ENCODE measurements at places on chromosomes 2 and 18.

- H3K36me3 ChIP-seq: no peaks in the 10 kb centered on the region
- H3K27ac ChIP-seq: no peak overlapping the region
- no peak for DNase-seq
- no peaks in the 10 kb centered on the region for H3K4me1 ChIP-seq
- no peak overlapping the region for H3K4me3 ChIP-seq
Measured at GRCh38 chr2:141522702-141523101, 608.1 kb downstream of the LRP1B start.

GRCh38 chr2:179272406-179273192, 8.0 kb upstream of the SESTD1 start:
- DNase-seq: no peak
- no peak overlapping the region for H3K4me3 ChIP-seq
- peaks cover 5% of the 10 kb centered on the region for H3K27me3 ChIP-seq

GRCh38 chr2:172285010-172285621, 142.3 kb upstream of the ITGA6 start:
- no peak overlapping the region for H3K4me3 ChIP-seq
- DNase-seq: no peak
- no peaks in the 10 kb centered on the region for H3K27me3 ChIP-seq
- H3K4me1 ChIP-seq: peaks cover 6% of the 10 kb centered on the region
- H3K27ac ChIP-seq: no peak overlapping the region

- H3K4me3 ChIP-seq: no peak overlapping the region
- peaks cover 14% of the 10 kb centered on the region for H3K4me1 ChIP-seq
- peaks cover 16% of the 10 kb centered on the region for H3K36me3 ChIP-seq
- DNase-seq: no peak
Measured at GRCh38 chr18:54360406-54360805, 2.7 kb downstream of the C18orf54 start.

- DNase-seq: no peak
- peak overlapping the region; percentile 83 for H3K27ac ChIP-seq
- peaks cover 3% of the 10 kb centered on the region for H3K36me3 ChIP-seq
- H3K4me1 ChIP-seq: peaks cover 25% of the 10 kb centered on the region
- H3K27me3 ChIP-seq: no peaks in the 10 kb centered on the region
Measured at GRCh38 chr2:160474319-160474645, 19.3 kb downstream of the RBMS1 start.

GRCh38 chr18:51603551-51603950, 406.1 kb upstream of the MEX3C start:
- H3K36me3 ChIP-seq: no peaks in the 10 kb centered on the region
- no peak overlapping the region for H3K4me3 ChIP-seq
- H3K27me3 ChIP-seq: peaks cover 6% of the 10 kb centered on the region
- no peak overlapping the region for H3K27ac ChIP-seq
- H3K4me1 ChIP-seq: no peaks in the 10 kb centered on the region
- no peak for DNase-seq

DNA sequence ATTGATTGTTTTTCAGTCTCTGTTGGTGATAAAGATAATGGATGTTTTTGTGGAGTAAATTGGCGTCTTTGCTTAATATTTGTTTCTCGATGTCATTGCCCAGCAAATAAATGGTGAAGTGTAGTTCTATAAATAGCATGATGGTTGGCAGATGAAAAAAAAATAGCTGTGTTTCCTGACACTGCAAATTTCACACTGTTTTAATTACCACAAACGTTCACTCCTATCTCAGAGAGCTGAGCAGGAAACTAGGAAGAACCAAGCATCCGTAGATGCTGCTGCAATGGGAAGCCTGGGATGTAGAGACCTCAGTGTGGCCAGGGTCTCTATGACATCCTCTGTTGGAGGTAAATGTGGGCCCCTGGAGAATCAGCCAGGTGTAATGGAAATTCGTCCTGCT, 183.2 kb downstream of the CYRIA start:
- H3K4me3 ChIP-seq: no peak overlapping the region
- DNase-seq: no peak
- no peak overlapping the region for H3K27ac ChIP-seq
- no peaks in the 10 kb centered on the region for H3K4me1 ChIP-seq
- peaks cover 5% of the 10 kb centered on the region for H3K27me3 ChIP-seq

- peaks cover 72% of the 10 kb centered on the region for H3K27me3 ChIP-seq
- H3K27ac ChIP-seq: no peak overlapping the region
- no peak overlapping the region for H3K4me3 ChIP-seq
- no peak for DNase-seq
- peaks cover 3% of the 10 kb centered on the region for H3K36me3 ChIP-seq
Measured at GRCh38 chr2:55461679-55462078, 42.0 kb upstream of the CCDC88A start.

GRCh38 chr2:60679036-60679780, 76.9 kb upstream of the PAPOLG start:
- no peak overlapping the region for H3K4me3 ChIP-seq
- peaks cover 45% of the 10 kb centered on the region for H3K27me3 ChIP-seq
- no peaks in the 10 kb centered on the region for H3K36me3 ChIP-seq
- no peaks in the 10 kb centered on the region for H3K4me1 ChIP-seq

- H3K27ac ChIP-seq: peak overlapping the region; percentile 88
- no peak for DNase-seq
- no peaks in the 10 kb centered on the region for H3K27me3 ChIP-seq
- peaks cover 60% of the 10 kb centered on the region for H3K4me1 ChIP-seq
Measured at GRCh38 chr2:9417725-9418124, 5.6 kb downstream of the ITGB1BP1 start.

DNA sequence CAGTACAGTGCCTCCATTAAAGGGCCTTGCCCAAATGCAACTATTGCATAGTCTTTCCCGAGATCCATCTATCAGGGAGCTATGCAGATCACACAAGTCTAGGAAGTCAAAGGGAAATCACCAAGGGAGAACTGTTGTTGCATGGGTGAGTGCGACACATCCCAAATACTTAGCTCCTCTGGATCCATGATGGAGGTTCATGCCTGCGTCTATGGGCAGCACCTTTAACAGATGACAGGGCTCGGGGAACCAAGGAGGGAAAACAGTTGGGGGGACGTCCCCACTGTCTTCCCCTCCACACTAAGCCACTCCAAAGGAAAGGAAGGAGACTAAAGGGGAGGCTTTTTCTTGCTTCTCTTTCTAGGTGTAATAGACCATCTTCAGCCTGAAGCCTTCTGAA, 552.8 kb upstream of the PKDCC start:
- H3K27ac ChIP-seq: no peak overlapping the region
- no peak overlapping the region for H3K4me3 ChIP-seq
- no peak for DNase-seq

DNA sequence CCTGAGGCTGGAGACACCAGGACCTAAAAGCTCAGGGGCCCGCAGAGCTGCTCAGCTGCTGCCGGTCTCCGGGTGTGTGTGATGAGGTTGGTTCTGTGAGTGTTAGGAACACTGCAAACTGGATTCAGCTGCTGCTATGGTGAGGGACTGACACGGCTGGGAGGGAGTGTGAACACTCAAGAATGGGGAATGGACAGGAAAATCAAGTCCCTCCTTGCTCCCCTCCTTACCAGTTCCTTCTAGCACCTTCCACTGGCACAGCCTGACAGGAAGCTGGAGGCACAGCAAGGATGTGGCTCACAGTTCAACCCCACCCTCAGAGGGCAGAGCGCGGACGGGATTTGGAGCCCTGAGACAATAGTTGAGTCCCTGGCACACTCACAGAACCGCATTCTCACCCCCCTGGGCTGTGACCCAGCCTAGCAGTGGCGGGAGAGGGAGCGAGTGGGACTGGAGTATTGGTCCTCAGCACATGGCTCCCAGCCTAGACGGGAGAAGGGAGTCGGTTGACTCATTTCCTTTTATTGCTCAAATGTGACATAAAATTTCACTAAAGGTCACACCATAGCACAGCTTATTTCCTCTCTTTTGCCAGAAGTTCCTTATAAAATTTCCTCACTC, 42.5 kb downstream of the LRRC30 start:
- peaks cover 4% of the 10 kb centered on the region for H3K36me3 ChIP-seq
- H3K4me3 ChIP-seq: peak overlapping the region; percentile 22
- H3K4me1 ChIP-seq: no peaks in the 10 kb centered on the region
- no peak overlapping the region for H3K27ac ChIP-seq
- DNase-seq: no peak
- H3K27me3 ChIP-seq: no peaks in the 10 kb centered on the region

- peaks cover 3% of the 10 kb centered on the region for H3K4me1 ChIP-seq
- H3K27me3 ChIP-seq: no peaks in the 10 kb centered on the region
- no peak for DNase-seq
- H3K4me3 ChIP-seq: no peak overlapping the region
Measured at GRCh38 chr2:148896136-148896535, 21.1 kb downstream of the KIF5C start.

GRCh38 chr2:79513711-79514110, 860 bp downstream of the CTNNA2 start:
- H3K36me3 ChIP-seq: no peaks in the 10 kb centered on the region
- DNase-seq: no peak

- H3K27me3 ChIP-seq: peaks cover 11% of the 10 kb centered on the region
- H3K27ac ChIP-seq: no peak overlapping the region
- DNase-seq: no peak
- H3K4me1 ChIP-seq: no peaks in the 10 kb centered on the region
- no peak overlapping the region for H3K4me3 ChIP-seq
Measured at GRCh38 chr2:60852282-60852860, 29.0 kb upstream of the REL start.

GRCh38 chr2:239694487-239694886, 293.7 kb upstream of the HDAC4 start:
- no peaks in the 10 kb centered on the region for H3K4me1 ChIP-seq
- H3K27ac ChIP-seq: no peak overlapping the region
- peaks cover 4% of the 10 kb centered on the region for H3K36me3 ChIP-seq
- H3K27me3 ChIP-seq: peaks cover 7% of the 10 kb centered on the region
- H3K4me3 ChIP-seq: no peak overlapping the region
- no peak for DNase-seq

DNA sequence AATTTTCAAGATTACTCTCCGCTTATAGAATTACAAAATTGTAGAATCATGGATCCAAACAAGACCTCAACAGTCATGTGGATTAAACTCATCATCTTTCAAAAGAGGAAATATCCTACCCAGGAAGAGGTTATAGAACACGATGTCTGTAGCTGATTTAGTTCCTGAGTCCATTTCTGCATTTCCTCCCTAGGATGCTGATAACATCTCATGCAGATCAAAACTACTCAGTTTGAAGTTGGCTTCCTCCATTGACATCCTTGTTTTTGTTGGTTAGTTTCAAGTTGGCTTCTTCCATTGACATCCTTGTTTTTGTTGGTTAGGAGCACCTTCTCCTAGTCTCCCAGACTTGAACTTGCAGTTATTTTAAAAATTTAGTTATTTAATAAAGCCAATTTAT, 147.5 kb downstream of the PARD3B start:
- no peaks in the 10 kb centered on the region for H3K4me1 ChIP-seq
- no peak overlapping the region for H3K27ac ChIP-seq
- DNase-seq: no peak
- H3K27me3 ChIP-seq: no peaks in the 10 kb centered on the region
- H3K36me3 ChIP-seq: no peaks in the 10 kb centered on the region

DNA sequence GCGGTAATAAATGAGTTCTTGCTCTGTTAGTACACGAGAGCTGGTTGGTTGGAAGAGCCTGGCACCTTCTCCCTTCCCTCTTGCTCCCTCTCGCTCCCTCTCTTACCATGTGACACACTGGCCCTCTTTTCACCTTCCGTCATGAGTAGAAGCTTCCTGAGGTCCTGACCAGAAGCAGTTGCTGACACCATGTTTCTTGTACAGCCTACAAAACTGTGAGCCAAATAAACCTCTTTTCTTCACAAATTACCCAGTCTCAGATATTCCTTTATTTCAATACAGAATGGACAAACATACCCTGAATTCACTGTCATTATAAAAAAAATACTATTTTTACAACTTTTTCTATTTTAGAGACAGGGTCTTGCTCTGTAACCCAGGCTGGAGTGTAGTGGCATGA, 40.7 kb downstream of the EMILIN2 start:
- H3K36me3 ChIP-seq: peaks cover 12% of the 10 kb centered on the region
- no peak for DNase-seq
- no peak overlapping the region for H3K4me3 ChIP-seq
- H3K4me1 ChIP-seq: peaks cover 34% of the 10 kb centered on the region

DNA sequence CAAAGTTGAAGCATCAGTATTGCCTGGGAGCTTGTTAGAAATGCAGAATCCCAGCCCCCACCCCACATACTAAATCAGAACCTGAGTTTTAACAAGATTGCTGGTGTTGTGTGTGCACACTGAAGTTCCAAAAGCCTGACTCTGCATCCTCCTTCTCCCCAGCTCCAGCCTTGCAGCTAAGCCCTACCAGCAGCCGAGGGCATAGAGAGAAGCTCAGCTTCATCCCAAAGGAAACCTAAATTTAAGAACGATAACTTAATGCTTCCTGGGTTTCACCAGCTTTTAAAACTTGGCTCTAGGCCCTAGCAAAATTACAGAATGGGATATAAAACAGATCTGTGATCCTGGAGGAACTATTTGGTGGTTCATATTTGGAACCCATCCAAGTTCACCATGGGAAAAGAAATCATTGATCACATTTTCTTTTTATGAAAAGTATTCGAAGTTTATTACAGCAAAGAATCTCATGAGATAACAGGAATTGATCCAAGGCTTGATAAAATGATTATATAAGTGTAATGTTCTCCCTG, 11.1 kb downstream of the SMYD1 start:
- H3K36me3 ChIP-seq: no peaks in the 10 kb centered on the region
- H3K4me3 ChIP-seq: no peak overlapping the region
- no peaks in the 10 kb centered on the region for H3K4me1 ChIP-seq
- no peak for DNase-seq
- no peak overlapping the region for H3K27ac ChIP-seq
- H3K27me3 ChIP-seq: peaks cover 18% of the 10 kb centered on the region

- DNase-seq: peak; percentile 29
- H3K4me1 ChIP-seq: peaks cover 42% of the 10 kb centered on the region
- H3K36me3 ChIP-seq: peaks cover 33% of the 10 kb centered on the region
- no peaks in the 10 kb centered on the region for H3K27me3 ChIP-seq
- peak overlapping the region; percentile 92 for H3K4me3 ChIP-seq
Measured at GRCh38 chr2:53786352-53786704, 425 bp downstream of the ASB3 start.

DNA sequence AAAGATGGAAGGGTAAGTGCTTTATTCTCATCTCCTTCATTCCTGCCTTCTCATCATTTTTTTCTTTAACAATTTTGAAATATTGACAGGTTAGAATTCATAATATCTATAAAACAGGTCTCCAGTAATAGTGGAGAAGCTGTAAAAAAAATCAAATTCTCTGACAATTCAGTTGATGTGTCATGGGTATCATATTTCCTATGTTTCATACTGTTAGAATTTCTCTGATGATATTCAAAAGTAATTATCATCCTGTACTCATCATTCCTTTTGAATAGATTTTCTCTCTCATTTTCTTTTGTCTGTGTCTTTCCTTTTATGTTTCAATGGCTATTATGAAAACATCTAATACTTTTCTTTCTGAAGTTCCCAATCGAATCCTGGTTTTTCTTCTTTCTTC, 97.7 kb downstream of the CPS1 start:
- no peak overlapping the region for H3K27ac ChIP-seq
- DNase-seq: no peak
- H3K4me1 ChIP-seq: no peaks in the 10 kb centered on the region
- H3K36me3 ChIP-seq: no peaks in the 10 kb centered on the region
- H3K4me3 ChIP-seq: no peak overlapping the region

- H3K27me3 ChIP-seq: no peaks in the 10 kb centered on the region
- no peak overlapping the region for H3K27ac ChIP-seq
- H3K4me1 ChIP-seq: no peaks in the 10 kb centered on the region
- no peaks in the 10 kb centered on the region for H3K36me3 ChIP-seq
- H3K4me3 ChIP-seq: no peak overlapping the region
Measured at GRCh38 chr2:74975016-74975415, 16.6 kb downstream of the POLE4 start.
